Stimulated activated CD4-positive, alpha-beta T cell treated with anti-CD3 and anti-CD28 coated beads, Interleukin-1b, Interleukin-23, amount 100 ng/mL, for 24 hours (primary cell): ENCODE measurements at places on chromosomes 4 and X.

GRCh38 chr4:14321723-14322122 lies 680.6 kb upstream of the CPEB2 start:
- no peak for DNase-seq

GRCh38 chrX:9378980-9379696 lies 85.7 kb upstream of the TBL1X start:
- no peak for DNase-seq

GRCh38 chr4:107850438-107850837 lies 25.7 kb downstream of the SGMS2 start:
- no peak for DNase-seq

GRCh38 chr4:159926871-159927270 lies 824.0 kb downstream of the RAPGEF2 start:
- DNase-seq, result no peak

GRCh38 chr4:94414907-94415306 lies 36.8 kb upstream of the PDLIM5 start:
- DNase-seq, result no peak

DNA sequence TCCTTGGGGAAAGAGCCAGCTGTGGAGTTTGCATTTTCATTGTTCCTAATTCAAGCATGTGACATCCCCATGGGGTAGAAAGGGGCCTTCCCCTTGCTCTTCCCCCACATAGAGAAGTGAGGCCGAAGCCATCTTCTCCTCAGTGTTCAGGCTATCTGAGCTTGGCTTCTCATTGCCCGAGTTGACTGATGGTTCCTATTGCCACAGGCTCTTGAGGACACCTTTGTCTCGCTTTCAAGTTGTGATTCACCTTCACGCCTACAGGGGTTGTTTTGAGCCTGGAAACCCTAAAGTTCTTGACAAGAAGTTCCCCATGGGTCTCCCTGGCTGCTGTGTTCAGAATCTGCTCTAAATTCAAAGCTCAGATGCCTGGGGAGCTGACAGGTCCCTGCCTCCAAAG lies 25.0 kb downstream of the CCNQ start:
- no peak for DNase-seq
